Stimulated activated CD8-positive, alpha-beta memory T cell treated with anti-CD3 and anti-CD28 coated beads, Interleukin-4, amount 100 ng/mL, for 24 hours (primary cell): ENCODE measurements at places on chromosomes 7 and 10.

DNA sequence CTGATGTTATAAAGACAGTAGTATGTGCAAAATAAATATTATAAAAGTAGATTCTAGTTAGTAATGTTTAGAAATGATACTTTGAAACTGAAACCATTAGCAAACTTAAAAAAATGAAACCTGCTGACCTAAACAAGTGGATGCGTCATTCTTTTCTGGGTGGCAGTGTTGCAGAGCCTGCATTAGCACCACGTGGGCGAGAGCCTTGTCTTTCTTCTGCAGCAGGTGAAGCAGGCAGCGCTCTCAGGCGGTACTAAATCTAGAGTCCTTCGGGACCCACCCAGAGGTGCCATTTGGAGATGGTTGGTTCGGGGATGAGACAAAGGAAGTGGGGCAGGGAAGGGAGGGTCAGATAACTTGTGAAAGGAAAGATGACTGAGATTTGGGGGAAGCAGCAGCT lies 759.1 kb upstream of the IGFBP3 start:
- DNase-seq, result no peak

DNA sequence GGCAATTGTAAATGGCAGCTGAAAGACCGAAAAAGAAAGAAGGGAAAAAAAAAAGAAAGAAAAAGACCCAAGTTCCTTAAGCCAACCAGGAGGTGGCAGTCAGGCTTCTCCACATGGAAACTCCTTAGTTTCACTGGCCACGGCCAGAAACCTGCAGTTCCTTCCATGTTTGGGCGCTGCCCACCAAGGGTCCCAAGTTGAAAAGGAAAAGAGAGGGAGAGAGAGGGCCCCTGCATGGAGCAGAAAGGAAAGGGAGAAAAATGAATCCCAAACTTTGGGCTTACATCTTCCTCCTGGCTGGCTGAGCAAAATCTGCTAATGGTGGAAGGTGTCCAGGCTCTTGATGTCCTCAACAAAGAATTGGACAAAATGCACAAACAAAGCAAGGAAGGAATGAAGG lies 31.8 kb upstream of the ABCA13 start:
- no peak for DNase-seq

GRCh38 chr7:93690021-93690420 lies 115.5 kb upstream of the CALCR start:
- DNase-seq, result no peak

- DNase-seq, result no peak
Measured at GRCh38 chr10:29849126-29849833, 210.1 kb downstream of the JCAD start.

DNA sequence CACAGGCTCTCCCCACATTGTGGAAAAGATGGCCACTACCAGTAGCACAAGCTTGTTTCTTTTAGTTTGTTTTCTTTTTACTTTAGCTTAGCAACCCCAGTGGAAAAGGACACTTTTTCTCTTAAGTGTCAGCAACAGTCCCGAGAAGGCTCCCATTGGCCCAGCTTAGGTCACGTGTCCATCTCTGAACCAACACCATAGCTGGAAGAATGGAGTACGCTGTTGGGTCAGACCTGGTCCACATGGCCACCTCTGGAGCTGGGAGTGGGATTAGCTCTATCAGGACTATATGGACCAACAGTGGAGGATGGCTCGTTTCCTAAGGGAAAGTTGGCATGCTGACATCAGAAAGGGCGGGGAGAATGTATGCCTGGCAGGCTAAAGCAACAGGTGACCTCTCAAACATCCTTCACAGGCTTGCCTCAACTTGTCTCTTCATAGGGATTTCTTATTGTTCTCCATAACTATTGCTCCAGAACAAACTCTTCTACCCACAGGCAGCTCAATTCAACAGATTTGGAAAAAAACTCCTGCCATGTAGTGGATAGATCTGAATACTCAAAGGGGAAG lies 27.6 kb upstream of the NEUROG3 start:
- DNase-seq, result no peak

DNA sequence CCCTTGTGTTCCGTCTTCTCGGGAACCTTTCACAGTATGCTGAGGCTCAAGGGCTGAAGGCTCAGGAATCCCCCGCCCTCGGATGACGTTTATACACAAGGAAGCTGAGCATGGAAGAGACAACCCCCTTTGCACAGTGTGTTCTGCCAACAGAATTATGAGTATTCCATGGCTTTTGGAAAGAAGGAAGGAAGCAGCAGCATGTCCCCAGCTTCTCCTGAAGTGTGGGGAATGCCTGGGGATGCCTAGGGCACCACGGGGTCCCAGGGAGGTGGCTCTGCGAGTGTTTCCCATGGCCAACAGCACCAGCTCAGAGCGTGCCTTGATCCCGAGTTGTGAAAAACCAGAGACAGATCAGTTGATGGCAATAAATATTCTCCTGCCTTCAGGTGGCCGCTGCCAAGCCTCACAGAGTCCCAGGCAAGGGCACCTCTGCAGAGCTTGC lies 88.8 kb upstream of the DDC start:
- no peak for DNase-seq

DNA sequence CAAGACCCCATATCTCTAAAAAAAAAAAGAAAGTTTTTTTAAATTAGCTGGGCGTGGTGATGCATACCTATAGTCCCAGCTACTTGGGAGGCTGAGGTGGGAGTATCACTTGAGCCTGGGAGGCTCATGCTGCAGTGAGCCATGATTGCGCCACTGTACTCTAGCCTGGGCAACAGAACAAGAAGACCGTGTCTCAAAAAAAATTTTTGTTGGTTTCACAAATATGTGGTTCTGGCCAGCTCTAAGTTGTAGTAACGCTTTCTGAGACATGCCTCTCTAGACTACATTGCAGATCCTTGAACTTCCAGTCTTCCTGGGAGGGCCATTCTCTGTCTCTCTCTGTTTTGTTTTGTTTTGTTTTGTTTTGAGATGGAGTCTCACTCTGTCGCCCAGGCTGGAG lies 24.6 kb upstream of the RHBDD2 start:
- DNase-seq, result no peak

- DNase-seq, result no peak
Measured at GRCh38 chr7:137572056-137572784, 228.7 kb upstream of the PTN start.

DNA sequence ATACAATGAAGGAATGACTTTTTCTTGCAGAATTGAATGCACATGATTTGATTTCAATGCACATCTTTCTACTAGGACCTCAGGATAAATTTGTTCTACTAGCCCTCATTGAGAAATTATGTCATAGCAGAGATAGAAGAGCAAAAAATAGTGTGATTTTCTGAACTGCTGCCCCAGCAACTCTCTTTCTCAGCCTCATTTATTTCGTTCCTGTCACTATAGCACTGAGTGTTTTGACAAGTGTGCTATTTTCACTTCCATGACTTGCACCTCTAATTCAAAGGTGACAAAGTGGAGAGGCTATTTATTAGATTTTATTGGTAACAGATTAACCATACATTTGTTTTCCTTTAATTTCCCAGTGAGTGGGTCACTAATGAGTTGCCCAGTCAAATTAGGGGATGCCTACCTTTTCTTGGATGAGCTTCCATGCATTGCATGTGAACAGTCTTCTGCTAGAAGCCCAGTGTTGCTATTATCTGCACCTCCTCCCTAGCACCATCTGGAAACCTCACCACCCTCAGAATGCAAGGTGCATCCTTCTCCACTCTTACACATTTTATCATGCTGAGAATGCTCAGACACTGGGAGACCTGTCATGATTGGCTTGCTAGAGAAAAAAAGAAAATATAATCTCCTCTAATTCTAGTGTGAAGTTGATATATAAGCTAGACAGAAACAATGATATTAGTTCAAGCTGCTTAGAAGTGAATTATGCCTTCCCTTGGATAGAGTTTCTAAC lies 119.6 kb upstream of the CTTNBP2 start:
- no peak for DNase-seq

DNA sequence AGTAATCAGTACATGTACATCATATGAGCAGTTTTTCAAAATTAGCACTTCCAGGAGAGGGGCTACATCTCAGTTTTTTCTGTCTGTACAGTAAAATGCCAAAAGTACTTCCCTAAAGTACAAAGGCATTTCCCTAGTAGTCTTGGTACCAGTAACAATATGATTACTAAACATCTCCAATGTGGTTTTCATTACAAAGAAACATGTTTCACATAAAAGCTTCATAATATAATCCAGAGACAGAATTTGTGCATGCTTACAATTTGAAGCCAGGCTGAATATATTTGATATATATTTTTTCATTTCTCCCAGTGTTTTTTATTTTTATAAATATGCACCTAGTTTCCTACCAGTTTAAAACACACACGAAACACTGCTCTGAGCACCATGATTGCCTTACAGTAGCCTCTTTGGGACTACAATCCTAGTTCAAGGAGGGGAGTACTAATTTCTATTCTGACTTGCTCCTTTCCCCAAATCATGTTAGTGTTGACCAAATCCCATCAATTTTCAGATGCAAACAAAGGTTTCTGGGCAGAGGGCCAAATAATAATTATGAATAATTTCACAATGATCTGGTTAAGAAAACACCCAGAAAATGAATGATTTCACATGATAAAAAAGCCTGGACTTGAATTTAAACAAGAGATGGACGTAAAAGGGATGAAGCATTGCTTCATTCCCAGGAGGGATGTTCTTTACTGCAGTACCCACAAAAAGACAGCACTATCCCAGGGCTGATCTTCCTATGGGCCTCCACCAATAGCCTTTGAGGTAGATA lies 201.3 kb downstream of the SLC25A13 start:
- no peak for DNase-seq

DNA sequence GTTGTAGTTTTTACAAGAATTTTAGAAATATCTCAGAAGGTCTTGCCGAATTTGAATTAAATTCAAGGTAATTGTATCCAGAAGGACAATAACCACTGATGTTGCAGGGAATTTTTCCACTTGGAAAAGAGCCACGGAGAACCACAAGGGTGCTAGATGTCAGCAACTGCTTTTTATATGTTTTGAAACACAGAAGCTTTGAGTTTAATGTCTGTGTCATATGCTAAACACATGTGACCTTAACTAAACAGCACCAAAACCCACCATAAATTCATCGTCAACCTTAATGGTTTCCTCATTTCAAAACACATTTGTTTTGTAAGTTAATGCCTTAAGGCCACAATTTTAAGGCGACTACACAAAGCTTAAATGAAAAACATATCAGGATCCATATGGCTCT lies 106.9 kb downstream of the COL28A1 start:
- no peak for DNase-seq
